ENCODE measurements at places on chromosomes 1 and 21.

DNA sequence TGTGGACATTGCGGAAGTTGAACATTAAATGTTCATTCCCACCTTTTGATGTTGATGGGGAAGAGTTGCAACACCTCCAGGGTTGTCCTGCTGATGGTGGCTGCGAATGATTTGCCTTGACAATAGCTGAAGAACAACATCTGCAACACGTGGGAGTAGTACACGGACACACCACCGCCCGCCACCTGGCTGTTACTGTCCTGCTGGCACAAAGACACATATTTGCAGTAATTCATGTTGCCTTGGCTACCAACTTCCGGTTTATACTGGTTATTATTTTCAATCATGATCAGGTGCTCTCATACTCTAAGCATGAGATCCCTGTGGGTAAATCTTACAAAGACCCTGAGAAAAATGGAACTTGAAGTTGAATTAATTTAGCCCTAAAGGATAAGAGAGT lies 55.2 kb downstream of the UBR4 start:
- DNase-seq: no peak

GRCh38 chr21:35256468-35256988 lies 207.4 kb upstream of the RUNX1 start:
- no peak for DNase-seq

GRCh38 chr21:34881839-34882371 lies 167.2 kb downstream of the RUNX1 start:
- DNase-seq: no peak

DNA sequence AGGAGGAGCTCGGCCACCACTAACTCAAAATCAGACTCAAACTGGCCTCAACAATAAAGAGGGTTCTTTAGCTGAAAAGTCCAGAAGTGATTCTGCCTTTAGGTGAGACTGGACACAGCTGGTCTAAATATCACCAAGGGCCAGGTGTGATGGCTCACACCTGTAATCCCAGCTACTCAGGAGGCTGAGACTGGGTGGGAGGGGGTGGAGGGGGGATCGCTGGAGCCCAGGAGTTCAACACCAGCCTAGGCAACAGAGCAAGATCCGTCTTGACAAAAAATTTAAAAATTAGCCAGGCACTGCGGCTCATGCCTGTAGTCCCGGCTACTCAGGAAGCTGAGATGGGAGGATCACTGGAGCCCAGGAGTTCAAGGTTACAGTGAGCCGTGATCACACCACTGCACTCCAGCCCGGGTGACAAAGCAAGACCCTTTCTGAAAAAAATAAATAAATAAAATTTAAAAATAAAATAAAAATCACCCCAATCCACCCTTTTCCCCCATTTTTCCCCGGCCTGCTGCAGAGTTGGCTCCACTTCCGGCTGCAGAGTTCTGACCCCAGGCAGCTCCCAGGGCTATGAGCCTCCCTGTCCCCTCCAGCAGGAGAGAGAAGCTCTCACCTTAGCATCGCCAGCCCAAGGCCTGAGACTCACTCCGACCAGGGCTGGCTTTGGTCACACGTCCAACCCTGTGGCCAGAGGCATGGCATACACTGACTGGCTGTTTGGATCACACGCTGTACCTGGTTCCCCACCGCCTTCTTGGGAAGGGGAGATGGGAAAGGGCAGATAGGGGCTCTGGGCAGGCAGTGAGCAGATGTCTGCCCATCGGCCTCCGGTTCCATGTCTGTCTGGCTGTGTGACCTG lies 87.3 kb upstream of the IFFO2 start:
- DNase-seq: no peak

Measured in CD4-positive, alpha-beta T cell treated with Interleukin-17A for 1 hour (primary cell).